ENCODE measurements at places on chromosomes 5 and 9. TPM values are rescaled to one million over a fixed set of nuclear protein-coding genes. Genes with fewer than 3 reads are reported as not detected.

ADAMTS16 gene
- total RNA-seq = 3.7 TPM

CAMK2A gene
- total RNA-seq = not detected

DEPDC1B gene
- total RNA-seq = 26.9 TPM

TMEM252 gene
- not detected for total RNA-seq

IRX1 gene
- total RNA-seq = 4.2 TPM

LRRC70 gene
- 0.11 TPM for total RNA-seq

HSDL2 gene
- total RNA-seq = 38.4 TPM

GDF9 gene
- 0.16 TPM for total RNA-seq

SLC4A9 gene
- total RNA-seq = not detected

GOLPH3 gene
- total RNA-seq = 62.1 TPM

CCL27 gene
- 0.23 TPM for total RNA-seq

PHF19 gene
- total RNA-seq = 98.5 TPM

CEL gene
- not detected for total RNA-seq

GLDC gene
- 15.6 TPM for total RNA-seq

SMIM23 gene
- total RNA-seq = not detected

SPATA31D4 gene
- total RNA-seq = not detected

IL3 gene
- total RNA-seq = not detected

ENTREP1 gene
- total RNA-seq = 0.13 TPM

SPATA31A6 gene
- not detected for total RNA-seq

CCDC192 gene
- 0.27 TPM for total RNA-seq

PCDHGA11 gene
- 0.96 TPM for total RNA-seq

TBC1D2 gene
- total RNA-seq = 7.5 TPM

MSX2 gene
- 4.3 TPM for total RNA-seq

TXNDC8 gene
- not detected for total RNA-seq

IFNA13 gene
- total RNA-seq = not detected

GPR150 gene
- not detected for total RNA-seq

THBS4 gene
- total RNA-seq = 0.68 TPM

C5orf34 gene
- total RNA-seq = 8.7 TPM

C5orf52 gene
- not detected for total RNA-seq

PCDHGC5 gene
- 1.1 TPM for total RNA-seq

DMRT3 gene
- not detected for total RNA-seq

TAS2R1 gene
- not detected for total RNA-seq

ADAMTSL2 gene
- total RNA-seq = not detected

PLAA gene
- 54.0 TPM for total RNA-seq

CCNJL gene
- 18.9 TPM for total RNA-seq

TMEFF1 gene
- total RNA-seq = 0.45 TPM

AHRR gene
- 29.2 TPM for total RNA-seq

FGD3 gene
- total RNA-seq = 0.23 TPM

ELAVL2 gene
- total RNA-seq = 2.3 TPM

EGFLAM gene
- total RNA-seq = 5.3 TPM

RBM22 gene
- total RNA-seq = 43.1 TPM

HAVCR2 gene
- 1.2 TPM for total RNA-seq

GRM6 gene
- total RNA-seq = not detected

TMEM174 gene
- not detected for total RNA-seq

PRSS3 gene
- total RNA-seq = not detected

HRCT1 gene
- 7.3 TPM for total RNA-seq

Measured in A375 (cell line).